ENCODE measurements at places on chromosomes 5 and 9.
A peak's percentile ranks its signal among the peaks of the same experiment; 100 is the strongest.

DNA sequence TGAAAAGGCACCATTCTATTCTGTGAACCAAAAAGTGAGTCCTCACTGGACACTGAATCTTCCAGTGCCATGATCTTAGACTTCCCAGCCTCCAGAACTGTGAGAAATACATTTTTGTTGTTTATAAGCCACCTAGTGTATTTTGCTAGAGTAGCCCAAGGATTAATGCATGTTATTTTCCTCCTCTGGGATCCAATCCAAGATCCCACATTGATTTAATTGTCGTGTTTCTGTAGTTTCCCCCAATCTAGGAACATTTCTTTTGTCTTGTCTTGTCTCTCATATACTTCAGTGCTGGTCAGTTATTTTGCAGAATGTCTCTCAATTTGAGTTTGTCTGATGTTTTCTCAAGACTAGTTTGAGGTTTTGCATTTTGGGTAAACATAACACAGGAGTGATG lies 36.4 kb downstream of the GDNF start:
- no peak for DNase-seq

- DNase-seq, result no peak
Measured at GRCh38 chr9:32825203-32825602, 41.9 kb downstream of the TMEM215 start.

DNA sequence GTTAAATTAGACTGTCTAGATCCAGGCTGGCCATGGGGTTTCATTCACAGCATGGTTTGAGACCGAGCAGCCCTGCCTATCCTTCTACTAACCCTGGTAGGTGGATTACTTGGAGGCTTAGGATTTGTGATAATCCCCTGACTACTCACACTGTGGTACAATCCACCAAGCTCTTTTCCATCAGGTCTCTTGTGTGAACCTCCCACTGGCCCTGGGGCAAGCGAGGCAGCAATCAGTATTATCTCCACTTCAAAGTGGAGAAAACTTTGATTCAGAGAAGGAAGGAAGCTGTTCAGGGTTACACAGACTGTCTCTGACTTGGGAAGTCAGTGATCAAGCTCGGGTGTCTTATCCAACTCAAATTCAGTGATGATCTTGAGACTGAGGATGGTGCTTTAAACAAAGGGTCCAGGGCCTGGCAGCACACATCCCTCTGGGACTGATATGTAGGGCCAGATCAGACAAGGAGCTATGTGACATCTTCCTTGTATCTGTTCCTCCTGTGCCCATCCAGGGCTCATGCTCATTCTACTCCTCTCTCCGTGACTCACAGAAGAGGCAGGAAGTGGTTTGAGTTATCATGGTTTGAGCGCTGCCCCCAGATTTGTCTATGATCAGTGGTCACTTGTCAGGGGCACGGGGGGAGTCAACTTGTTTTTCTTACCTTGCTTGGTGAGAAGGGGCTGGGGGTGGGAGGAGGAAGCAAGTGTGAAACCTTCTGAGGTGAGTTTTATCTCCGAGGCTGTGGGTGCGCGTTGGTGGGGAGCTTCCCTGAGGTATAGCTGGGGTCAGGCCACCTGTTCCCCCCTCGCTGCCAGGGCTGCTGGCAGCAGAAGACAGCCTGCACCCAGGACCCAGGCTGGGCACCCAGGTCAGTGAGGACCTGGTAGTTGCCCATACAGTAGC lies 48.6 kb downstream of the RGS3 start:
- no peak for DNase-seq

DNA sequence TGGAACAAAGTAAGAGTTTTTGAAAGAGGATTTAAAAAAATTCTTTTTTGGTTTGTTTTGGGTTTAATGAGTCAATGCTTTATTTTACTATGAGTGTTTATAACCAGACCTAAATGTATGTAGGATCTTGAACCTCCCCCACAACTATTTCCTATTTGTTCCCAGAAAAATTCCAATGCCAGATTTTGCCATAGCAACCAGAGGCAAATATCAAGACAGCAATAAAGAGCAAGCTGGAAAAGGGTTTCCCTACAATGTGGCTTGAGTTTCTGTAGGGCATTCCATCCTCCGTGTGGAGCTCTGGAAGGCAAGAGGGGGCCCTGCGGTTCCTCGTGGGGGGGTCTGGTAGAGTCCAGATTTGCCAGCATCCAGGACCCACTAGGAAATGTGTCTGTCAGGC lies 27.8 kb upstream of the GDNF start:
- no peak for DNase-seq

DNA sequence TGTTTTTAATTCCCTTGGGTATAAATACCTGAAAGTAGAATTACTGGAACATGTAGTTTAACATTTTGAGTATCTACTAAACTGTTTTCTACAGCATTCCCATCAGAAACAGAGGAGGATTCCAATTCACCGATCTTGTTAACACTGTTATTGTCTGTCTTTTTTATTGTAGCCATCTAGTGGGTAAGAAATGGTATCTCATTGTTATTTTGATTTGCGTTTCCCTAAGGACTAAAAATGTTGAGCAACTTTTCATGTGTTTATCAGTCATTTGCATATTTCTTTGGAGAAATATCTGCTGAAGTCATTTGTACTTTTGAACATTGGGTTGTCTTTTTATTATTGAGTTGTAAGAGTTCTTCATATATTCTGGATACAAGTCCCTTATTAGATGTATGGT lies 135.2 kb upstream of the NFIL3 start:
- no peak for DNase-seq

DNA sequence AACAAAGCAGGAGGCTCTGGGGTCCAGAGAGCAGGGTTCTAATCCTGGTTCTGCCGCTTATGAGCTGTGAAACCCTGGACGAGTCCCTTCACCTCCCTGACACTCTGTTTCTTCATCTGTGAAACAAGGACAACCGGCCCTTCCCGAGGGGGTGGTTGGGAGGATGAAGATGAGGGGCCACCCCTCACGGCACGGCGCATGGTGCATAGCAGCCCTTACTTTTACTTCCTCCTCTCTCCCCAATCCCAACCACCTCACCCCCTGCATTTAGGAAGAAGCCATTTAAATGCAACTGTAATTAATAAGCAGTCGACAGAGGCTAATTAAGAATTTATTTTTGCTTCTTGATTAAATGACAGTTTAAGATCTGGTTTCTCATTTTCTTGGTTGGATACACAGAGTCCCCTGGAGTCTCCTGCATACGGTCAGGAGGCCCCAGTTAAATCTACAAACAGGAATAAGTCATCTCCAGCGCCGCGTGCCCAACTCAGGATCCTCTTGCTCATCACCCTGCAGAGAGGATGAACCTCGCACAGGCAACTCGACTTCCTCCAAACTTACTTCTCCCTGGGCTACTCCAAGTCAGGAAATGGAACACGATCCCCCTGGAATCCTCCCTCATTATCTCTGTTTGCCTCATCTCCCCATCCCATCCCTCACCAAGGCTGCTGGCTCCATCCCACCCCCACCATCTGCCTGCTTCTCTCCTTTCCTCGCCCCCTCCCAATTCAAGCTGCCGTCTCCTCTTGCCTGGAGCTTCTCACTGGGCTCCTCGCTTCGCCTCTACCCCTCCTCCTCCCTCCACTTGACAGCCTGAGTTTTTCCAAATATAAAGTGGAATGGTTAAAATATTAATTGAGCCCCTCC lies 95.9 kb downstream of the HRH2 start:
- no peak for DNase-seq

- DNase-seq, result no peak
Measured at GRCh38 chr9:100441911-100442361, 15.0 kb downstream of the MSANTD3 start.

DNA sequence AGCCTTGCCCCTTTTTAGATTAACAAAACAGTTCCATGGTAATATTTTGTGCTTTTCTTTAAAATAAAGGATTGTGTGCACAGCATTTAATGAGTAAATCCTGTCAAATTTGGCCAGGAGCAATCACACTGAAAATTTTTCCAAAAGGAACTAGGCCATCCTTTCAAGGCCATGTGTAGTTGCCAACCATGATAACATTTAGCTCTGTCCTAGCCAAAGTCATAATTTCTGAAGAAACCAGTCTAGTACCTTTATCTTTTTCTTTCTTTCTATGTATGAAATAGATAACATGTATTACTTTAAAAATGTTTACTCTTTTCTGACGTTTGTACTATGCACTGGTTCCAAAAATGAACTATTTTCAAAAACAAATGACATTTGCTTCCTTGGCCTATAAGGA lies 143.7 kb downstream of the PBX3 start:
- no peak for DNase-seq

- DNase-seq, result no peak
Measured at GRCh38 chr5:91417219-91417618, 34.1 kb upstream of the ARRDC3 start.

- no peak for DNase-seq
Measured at GRCh38 chr5:171357843-171358242, 29.8 kb upstream of the NPM1 start.

- peak; percentile 60 for DNase-seq
Measured at GRCh38 chr5:91280362-91281269, 102.5 kb downstream of the ARRDC3 start.

DNA sequence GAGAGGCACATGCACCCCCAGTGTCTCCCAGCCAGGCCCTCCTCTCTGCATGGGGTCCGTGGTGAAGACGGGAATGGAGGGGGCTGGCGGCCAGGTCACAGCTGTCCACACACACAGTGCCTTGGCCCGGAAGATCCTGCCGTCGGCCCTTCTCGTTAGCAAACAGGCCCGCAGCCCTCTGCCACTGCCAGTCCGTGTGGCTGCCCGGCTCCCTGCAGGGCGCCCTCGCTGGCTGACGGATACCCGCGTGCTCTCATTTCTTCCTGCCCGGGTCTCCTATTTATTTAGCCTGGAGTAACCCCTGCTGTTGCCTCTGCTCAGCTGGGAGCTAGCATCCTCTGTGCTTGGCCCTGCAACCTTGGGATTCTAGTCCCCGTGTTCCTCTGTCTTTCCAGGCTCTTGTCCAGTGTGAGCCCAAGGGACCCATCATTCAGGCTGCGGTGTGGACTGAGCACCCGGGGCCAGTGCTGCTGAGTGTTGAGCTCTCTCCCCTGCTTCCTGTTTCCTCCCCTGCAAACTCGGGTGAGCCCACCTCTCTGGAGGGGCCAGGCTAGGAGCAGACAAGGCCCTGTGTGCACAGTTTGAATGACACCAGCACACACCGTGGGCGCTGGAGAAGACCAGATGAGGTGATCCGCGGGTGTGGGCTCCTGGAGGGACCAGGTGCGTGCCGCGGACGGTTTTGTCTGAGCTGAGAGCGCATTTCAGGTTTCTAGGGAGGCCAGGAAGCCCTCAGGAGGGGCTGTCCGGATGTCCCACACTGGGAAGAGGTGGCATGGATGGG lies 14.6 kb upstream of the RNU6ATAC start:
- no peak for DNase-seq

- DNase-seq, result no peak
Measured at GRCh38 chr9:116336133-116336862, 182.7 kb downstream of the PAPPA start.

DNA sequence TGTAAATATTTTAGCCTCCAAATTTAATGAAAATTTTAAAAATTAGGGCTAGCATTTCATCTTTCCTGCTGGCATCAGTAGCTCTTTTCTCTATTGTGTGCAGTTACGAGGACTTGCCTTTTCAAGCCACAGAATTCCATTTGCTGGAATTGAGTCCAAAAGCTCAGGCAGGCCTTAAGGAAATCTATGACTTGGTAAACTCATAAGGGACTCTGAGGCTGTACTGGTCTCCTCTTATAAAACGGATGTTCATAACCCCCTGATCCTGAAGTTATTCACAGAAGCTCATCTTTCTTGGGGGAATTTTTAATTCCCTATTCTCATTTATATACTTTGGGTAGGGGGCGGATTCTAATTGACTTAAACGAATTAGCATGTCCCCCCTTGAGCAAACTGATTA lies 23.4 kb downstream of the ANKRA2 start:
- DNase-seq, result no peak

GRCh38 chr9:93655621-93656425 lies 79.4 kb downstream of the PHF2 start:
- no peak for DNase-seq

- DNase-seq, result no peak
Measured at GRCh38 chr9:19032406-19032805, 603 bp downstream of the SAXO1 start.

DNA sequence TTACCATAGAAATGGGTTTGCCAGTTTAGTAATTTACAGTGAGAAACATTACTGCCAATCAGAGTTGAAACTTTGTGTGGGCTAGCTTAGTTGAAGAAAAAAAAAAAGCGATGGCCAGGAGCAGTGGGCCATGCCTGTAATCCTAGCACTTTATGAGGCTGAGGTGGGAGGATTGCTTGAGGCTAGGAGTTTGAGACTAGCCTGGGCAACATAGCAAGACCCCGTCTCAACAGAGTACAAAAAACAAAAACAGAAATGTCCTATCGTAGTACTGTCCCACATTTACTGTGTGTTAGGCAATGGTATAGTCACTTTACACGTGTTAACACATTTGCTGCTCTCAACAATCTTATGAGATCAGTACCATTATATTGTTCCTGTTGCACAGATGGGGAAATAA lies 2.3 kb downstream of the OSTF1 start:
- no peak for DNase-seq

DNA sequence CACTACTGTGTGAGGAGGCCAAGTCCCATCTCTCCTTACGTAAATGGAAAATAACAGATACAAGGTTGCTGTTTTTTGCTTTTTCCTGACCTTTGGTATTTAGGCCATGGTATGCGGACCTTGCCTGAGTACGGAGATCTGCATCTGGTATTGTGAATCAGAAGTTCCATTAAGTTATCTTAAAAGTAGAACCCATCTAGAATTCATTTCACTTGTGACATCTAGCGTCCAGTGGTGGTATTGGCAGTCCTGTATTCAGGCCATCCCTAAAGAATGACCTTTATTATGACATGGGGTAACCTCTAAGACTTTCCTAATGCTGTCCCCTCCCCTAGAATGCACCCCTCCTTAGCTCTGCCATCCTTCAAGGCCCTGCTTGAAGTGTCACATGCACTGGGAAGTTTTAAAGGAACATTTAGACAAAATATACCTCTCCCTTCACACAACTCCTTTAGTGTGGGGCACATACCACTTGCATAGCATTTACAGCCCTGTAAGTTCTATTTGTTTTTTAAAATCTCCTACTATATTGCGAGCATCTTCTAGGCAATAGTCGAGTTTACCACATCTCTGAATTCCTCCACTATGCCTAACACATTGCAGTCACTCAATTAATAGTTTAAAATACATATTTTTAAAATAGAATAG lies 1.9 kb upstream of the SPDL1 start:
- DNase-seq, result no peak

- no peak for DNase-seq
Measured at GRCh38 chr5:1522601-1523479, 920 bp downstream of the LPCAT1 start.

Measured in DMS153 (cell line).